Erythroblast (primary cell): ENCODE measurements at places on chromosomes 16 and 17.
A peak's percentile ranks its signal among the peaks of the same experiment; 100 is the strongest.

- DNase-seq, result no peak
Measured at GRCh38 chr17:78268951-78269905, 37.8 kb downstream of the TMEM235 start.

DNA sequence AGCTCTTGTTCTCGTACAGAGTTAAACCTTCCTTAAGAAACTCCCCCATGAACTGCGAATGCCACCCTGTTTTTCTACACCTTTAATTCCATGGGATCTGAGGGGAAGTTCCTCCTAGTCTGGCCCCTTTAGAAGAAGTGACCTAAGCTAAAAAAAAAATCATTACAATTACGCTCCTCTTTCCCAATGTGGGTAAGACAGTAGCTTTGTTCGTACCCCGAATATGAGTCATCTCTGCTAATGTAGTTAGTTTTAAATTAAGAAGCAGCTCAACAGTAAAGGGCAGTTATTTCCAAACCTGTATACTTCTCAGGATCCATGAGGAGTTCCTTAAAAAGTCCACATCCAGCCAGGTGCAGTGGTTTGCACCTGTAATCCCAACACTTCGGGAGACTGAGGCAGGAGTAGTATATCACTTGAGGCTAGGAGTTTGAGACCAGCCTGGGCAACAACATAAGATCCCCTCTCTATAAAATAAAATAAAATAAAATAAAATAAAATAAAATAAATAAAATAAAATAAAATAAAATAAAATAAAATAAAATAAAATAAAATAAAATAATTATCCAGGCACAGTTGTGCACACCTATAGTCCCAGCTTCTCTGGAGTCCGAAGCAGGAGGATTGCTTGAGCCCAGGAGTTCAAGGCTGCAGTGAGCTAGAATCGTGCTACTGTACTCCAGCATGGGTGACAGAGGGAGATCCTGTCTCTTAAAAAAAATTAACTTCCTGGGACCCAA, 26.1 kb downstream of the RCVRN start:
- DNase-seq, result no peak

GRCh38 chr16:89189358-89190025, 10.8 kb downstream of the SLC22A31 start:
- DNase-seq, result no peak

DNA sequence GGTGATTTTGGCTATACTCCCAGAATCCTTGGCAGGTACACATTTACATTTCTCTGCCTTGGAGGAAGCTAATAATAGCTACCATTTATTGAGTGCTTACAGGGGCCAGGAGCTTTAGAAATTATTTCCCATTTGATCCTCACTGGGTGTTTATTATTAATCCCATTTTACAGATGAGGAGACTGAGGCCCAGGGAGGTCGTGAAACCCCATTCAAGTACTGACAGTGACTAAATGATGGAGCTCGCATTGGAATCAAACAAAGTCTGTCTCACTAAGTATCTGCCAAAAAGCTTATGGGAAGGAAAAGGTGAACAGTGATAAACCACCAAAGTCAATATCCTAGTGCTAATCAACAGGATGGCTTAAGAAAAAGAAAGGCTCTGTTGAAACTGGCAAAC, 33.3 kb upstream of the XYLT1 start:
- DNase-seq, result no peak

GRCh38 chr17:42363767-42364585, 24.3 kb downstream of the STAT3 start:
- peak; percentile 51 for DNase-seq

DNA sequence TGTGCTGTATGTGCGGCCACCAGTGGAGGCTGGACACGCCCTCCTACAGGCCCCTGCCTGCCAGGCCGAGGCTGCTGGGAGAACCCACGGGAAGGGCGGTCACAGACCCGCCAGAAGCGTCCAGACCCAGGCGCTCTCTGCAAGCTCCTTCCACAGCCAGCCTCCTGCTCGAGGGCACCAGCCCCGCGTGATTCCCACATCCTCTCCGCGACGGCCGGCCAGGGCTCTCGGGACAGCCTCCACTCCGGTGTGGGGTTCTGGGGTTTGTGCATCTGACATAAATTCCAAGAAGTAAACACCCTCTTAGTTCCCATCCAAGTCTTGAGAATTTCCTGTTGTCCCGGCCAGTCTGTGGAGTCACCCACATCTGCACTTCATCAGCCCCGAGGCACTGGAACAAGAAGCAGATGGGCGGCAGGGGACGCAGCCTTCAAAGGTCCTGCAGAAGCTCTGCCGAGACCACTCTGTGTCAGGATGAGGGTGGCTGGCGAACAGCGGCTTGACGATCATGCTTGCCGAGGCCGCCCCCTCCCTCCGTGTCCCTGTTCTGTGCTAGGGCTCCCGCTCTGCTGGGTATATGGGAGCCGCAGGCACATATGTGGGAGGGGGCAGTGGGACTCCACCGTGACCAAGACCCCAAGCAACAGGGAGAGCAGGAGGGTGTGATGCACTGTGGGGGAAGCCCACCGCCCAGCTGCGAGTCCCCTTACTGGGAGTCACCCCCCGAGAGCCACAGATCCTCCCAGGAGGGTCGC, 2.4 kb upstream of the TMEM204 start:
- no peak for DNase-seq
